ENCODE measurements at places on chromosomes 12 and 14.

DNA sequence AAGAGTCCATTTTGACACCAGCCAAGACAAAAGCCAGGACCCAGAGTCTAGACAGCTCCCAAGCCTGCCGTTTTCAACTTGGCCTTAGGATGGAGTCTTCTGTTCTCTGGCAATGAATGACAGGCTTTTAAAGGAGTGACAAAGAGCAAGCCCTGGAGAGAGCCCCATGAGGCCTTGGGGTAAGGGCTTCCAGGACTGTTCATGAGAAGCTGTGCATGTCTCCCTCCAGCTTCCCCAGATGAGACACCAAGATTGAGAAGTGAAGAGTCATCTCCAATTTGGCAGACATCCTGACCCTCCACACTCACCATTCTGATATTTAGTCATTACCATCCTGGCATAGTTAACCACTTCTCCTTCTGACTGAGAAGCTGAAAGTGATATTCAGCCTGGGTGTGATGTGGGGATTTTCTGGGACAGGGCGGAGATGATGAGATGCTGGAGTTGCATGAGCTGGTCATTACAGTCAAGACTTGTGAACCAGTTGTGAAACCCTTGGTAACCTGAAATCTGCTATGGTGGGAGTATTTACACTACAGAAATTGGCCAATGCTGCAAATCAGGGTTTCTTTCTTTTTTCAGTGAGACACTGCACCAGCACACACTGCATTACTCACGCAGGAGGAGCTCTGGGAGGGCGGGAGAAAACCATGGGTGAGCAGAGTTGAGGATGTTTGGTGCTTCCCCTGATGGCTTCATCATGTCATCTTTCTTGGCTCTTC is 77.8 kb downstream of the VCPKMT start:
- DNase-seq = no peak

GRCh38 chr12:4157122-4157521 is 116.4 kb upstream of the CCND2 start:
- DNase-seq = no peak

DNA sequence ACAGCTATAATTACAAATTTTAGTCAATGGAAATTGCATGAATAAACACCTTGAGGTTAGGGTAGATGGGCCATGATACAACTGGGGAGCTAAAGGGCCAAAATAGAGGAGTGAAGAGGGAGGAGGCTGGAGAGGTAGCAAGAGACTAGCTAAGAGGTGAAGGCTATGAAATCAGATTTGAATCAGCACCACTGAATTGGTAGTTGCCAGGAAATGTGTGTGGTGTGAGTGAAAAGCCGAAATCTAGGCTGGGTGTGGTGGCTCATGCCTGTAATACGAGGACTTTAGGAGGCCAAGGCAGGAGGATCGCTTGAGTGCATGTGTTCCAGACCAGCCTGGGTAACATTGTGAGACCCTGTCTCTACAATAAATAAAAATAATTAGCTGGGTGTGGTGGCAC is 22.7 kb downstream of the YY1 start:
- DNase-seq = no peak

DNA sequence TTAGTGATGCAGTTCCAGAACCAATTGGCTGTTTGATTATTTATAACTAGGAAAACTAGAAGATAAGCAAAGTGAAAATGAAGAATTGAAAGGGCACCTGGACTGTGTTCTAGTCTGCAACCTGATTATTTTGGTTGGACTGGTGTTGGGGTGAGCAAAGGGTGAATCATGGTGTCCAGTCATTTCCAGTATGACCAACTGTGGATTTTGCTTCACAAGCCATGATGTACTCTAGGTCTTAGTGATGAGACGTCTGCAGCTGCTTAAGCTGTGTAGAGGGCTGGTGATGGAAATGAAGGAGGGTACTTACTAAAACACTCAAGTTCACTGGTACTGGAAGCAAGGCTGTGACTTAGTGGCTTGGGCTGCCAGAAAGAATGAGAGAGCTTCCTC is 193.2 kb upstream of the FRMD6 start:
- DNase-seq = no peak

DNA sequence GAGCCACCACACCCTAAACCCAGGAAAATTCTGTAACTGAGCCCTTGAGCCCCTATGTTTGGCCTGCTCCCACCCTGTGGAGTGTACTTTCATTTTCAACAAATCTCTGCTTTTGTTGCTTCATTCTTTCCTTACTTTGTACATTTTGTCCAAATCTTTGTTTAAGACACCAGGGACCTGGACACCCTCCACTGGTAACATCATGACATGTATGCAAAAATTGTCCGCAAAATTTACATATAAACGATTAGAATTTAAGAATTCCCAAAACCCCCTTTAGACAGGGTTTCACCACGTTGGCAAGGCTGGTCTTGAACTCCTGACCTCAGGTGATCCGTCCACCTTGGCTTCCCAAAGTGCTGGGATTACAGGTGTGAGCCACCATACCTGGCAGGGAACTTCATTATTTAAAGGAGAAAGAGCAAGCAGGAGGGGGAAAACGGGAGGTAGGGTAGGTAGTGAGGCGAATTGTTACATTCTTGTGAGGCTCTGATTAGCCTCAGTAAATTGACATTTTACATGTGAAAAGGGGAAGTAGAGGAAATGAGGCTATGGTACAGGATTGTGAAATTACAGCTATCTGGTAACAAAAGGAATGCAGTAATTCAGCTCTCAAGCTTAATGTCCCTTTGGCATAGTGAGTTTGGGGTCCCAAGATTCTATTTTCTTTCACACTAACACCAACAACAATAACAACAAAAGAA is 27.6 kb downstream of the TUBA1A start:
- DNase-seq = no peak

DNA sequence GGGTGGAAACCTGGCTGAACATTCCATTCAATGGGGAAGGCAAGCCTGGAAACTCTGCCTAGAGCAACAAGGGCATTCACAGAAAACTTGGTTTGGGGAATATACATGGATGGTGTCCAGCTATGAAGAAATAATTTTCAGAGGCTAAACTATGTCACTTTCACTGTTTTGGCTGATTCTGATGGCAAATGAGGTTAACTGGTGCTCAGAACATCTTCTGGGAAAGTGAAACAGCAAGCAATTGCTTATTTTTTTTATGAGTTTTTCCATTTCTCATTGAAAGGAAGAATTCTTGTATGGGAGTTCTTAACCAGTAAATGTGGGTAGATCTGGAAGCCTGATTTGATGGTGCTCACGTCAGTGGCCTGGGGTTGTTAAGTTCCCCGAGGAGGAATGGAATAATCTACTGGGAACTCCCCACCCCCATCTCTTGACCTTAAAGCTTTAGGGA is 132.8 kb upstream of the BTG1 start:
- no peak for DNase-seq

- no peak for DNase-seq
These were observed 1.6 kb downstream of the LTB4R start for GRCh38 chr14:24312736-24313507.

DNA sequence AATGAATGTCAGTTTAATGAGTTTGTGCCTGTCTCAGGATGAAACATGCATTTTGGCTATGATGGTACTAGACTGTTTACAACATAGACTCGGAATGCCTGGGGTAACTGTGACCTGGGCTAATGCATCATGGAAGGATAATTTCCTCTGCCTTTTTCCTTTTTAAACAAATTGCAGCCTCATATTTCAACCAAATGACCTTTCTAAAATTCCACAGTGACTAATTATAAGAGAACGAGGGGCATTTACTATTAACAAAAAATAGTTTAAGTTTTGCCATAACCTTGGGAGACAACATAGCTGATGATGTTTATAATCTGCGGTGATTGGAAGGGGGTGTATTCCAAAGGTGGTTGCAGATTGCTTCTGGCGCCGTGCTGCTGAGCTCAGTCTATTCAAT is 1140.5 kb downstream of the GALC start:
- no peak for DNase-seq

- DNase-seq = peak; percentile 21
These were observed 22.8 kb upstream of the GARIN2 start for GRCh38 chr14:67166450-67166853.

DNA sequence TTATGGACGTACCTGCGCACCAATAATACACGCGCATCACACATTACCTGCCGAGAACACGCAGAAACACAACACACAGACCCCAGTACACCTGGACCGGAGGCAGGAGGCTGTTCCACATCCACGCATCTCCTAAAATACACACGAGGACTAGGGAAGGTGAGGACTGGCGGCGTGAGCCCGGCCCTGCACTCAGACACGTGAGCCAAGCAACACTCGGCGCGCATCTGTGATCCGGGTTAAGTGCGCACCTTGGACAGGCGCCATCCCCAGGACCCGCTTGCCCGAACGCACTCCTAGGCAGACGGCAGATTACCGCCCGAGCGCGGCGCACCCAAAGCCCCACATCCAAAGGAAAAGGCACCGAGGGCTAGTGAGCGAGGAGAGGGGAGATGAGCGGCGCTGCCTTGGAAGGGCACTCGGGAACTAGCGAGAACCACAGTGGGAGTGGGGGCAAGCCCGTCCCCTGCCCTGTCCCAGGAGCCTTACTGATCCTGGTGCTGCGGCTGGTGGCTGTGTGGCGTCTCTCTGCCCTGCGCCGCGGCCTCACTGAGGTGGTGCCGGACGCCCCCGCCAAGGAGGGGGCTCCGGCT is 417 bp downstream of the GLS2 start:
- DNase-seq = no peak

- DNase-seq = no peak
These were observed 1315.3 kb downstream of the TMEM121 start for GRCh38 chr14:106841701-106842100.

DNA sequence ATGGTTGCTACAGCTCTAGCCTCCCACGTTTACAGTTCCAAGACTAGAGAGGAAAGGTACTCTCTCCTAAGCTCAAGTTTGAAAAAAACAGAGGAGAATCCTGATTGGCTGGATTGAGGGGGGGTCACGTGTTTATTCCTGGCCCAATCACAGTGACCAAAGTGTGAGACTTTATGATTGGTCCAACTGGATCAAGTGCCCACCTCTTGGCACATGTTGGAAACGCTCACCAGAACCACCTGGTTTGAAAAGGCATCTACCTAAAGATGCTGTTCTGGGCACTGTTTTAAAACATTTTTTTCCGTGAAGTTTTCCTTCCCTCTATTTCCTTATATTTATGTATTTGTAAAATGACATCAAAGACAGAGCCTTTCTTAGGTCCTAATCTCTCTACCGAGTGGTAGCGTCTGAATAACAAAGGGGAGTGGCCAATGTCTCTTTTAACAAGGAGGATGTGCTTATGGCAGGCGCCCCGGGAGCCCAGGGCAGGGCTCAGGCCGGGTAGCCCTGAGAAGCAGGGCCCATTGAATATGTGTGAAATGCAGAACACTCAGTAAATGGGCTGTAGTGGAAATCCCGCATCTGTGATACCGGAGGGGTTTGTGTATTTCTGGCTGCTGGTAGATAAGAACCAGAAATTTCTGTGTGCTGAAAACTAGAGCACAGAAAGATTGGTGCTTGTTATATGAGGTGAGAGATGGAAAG is 146.2 kb downstream of the ATP23 start:
- no peak for DNase-seq

DNA sequence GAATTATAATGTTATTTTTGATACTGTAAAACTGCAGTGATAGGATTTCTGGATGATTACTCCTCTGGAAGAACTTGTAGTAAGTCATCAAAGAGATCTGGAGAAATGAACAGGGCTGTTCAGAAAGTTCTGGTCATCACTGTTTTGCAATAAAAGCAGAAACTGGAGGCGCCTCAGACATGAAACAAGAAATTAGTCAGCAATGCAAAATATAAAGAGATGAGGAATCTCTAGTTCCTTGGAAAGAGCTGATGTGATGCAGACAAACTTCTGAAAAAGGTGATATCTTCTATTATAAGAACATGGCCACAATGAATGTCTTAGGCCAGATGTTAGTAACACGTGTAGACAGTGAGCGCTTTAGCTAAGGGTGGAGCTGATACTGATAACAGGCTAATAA is 9.5 kb downstream of the ACIN1 start:
- no peak for DNase-seq
